ENCODE measurements at places on chromosomes 5 and 9.

- no peak for DNase-seq
Measured at GRCh38 chr5:179616002-179616594, 7.4 kb downstream of the HNRNPH1 start.

GRCh38 chr9:14205463-14205862 lies 108.5 kb downstream of the NFIB start:
- DNase-seq, result peak; percentile 89

DNA sequence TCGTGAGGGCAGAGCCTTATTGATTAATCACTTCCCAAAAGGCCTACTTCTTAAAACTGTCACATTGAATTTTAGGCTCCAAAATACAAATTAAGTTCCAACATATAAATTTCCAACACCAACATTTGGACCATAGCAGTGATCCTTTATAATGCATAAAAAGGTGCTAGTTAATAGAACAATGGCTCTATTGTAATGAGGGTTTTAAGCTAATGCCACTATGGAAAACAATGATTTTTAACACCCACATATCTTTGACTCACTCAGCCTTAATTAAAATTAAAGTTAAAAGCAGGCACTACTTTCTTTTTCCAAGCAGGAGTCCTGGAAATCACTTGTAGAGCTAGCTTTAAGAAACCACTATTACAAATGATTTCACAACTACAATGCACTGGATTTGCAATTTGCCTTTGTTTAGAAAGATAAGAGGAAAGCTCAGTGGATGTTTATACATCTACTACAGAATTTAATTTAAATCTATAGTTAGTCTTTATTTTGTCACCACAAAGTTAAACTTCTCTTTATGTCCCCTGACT lies 41.8 kb downstream of the DPYSL3 start:
- DNase-seq, result peak; percentile 5

- no peak for DNase-seq
Measured at GRCh38 chr9:137365056-137365455, 57.9 kb downstream of the EXD3 start.

DNA sequence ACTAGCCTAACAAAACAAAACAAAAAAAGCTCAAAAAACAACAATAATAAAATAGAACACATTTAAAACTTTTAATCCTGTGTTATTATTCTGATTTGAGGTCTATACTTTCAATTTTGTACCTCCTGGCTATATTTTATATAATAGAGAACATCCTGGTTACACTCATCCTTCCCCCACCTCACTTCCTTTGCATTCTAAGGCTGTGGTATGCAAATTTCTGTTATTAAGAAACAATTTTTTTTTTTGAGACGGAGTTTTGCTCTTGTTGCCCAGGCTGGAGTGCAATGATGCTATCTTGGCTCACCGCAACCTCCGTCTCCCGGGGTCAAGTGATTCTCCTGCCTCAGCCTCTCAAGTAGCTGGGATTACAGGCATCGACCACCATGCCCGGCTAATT lies 3.1 kb upstream of the RPL37 start:
- DNase-seq, result no peak

GRCh38 chr9:78620303-78620702 lies 323.4 kb downstream of the PSAT1 start:
- no peak for DNase-seq

GRCh38 chr9:126975327-126976220 lies 61.0 kb downstream of the RALGPS1 start:
- DNase-seq, result no peak

GRCh38 chr9:1982074-1982473 lies 33.1 kb upstream of the SMARCA2 start:
- no peak for DNase-seq

DNA sequence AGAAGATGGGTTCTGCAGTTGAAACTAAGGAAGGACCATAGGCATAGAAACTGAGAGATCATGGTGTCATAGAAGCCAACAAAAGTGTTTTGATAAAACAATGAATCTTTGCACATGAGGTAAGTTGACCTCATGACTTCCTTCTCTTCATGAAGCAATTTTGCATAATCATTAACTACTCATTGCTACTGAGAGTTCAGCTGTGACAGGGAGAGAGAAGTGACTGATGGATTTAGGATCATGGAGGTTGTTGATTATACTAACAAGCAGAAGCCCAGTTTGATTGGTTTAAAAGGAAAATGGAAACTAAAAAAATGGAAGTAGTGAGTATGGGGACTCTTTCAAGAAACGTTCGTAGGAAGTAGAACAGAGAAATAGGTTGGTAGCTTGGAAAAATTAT lies 51.2 kb downstream of the PARP8 start:
- DNase-seq, result no peak

- DNase-seq, result no peak
Measured at GRCh38 chr5:65790371-65791163, 68.6 kb downstream of the NLN start.

DNA sequence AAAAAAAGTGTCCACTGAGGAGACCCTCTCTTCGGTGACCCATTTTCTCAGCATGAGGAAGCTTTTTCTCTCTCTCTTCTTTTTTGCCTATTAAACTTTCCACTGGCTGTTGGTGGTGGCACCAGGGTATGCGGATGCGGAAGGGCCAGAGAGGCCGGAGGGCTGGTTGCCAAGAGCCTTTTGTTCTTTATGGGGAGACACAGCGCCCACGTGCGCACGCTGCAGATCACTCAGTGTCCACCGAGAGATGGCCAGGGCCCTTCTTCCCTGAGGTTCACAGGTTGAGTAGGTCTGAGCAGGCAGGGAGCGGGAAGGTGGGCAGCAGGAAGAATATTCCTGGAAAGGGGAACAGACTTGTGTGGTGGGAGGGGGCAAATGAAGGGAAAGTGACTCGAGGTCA lies 69.1 kb downstream of the STK10 start:
- DNase-seq, result no peak

DNA sequence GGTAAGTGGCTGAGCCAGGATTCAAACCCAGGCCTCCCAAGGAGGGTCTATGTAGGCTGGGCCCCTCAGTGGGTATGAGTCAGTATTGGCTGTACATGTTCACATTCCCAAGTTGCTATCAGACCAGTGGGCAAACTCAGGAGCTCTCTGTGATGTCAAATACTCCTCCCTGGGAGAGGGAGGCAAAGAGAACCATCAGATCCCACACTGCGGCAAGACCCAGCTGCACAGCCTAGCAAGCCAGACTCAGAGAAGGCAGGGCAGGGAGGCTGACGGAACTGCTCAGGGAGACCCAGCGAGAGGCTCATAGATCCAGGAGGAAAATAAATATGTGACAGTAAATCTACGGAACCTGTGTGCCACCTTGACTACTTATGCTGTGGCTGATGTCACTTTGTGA lies 42.6 kb upstream of the SAP30L start:
- DNase-seq, result no peak

- peak; percentile 31 for DNase-seq
Measured at GRCh38 chr9:16241231-16241630, 629.2 kb downstream of the BNC2 start.

DNA sequence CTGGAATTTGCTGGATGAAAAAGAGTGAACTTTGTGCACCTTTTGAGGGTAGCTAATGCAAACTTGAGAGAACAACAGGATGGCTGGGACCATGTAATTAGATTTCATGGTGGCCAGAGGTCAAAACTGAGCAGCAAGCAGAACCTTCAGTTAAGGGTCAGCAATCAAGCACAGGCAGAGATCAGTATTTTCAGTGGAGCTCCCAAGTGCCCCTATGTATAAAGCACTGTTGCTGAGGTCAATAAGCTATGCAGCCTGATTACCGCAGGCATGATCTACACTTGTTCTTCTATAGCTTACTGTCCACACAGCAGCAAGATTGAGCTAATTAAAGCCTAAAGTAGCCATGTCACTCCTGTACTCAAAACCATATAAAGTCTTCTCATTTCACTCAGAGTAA lies 62.1 kb upstream of the TMC1 start:
- DNase-seq, result no peak

DNA sequence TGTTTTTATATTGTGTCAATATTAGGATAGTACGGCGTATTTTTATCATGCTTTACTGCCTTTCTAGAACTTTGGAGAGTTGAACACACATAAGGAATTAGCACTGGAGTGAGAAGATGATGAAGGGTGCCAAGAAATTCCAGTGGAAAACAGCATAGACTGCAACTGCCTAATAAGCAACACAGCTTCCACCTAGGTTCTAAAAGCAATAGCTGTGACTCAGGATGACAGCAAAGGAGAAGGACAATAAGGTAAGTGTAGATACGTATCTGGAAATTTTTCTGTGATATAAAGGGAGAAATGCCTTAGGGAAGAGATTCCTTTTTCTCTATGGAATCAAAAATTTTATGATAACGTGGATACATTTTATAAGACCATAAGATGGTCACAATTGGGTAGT lies 7.4 kb downstream of the PTPRD start:
- no peak for DNase-seq

DNA sequence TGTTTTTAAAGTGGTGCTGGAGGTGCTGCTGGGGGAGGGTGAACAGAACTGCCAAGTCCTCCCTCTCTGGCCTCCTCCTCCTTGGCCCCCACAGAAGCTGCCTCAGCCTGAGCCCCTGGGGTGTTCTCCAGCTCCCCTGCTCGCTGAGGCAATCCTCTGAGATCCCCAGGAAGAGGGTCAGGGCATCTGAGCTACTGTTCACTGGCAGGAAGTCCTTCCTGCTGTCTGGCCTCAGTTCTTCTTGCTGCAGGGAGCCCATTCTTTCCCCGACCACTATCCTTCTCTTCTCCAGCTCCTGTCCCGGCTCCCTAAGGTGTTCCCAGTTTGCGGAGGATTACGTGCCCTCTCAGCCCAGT lies 9.7 kb downstream of the CNTFR start:
- DNase-seq, result no peak

DNA sequence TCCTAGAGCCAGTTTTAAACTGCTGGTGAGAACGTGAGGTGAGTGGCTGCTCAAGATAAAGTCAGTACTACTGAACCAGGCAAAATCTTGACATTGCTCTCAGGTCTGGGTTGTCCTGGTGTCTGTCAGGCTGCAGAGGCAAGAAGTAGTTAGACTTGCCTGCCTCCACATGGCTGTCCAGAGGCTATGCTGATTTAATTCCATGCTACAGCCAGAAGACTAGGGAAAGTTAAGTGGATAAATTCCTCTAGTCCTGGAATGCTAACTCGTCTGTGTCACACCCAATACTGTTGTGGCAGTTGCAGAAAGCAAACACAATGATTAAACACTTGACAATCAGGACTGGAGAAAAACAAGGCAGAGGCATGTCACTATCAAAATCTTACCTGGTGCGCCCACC lies 118.9 kb downstream of the ACER2 start:
- no peak for DNase-seq

GRCh38 chr9:2859776-2860379 lies 16.0 kb upstream of the PUM3 start:
- peak; percentile 72 for DNase-seq

GRCh38 chr5:56610093-56610698 lies 205.2 kb upstream of the MAP3K1 start:
- no peak for DNase-seq

DNA sequence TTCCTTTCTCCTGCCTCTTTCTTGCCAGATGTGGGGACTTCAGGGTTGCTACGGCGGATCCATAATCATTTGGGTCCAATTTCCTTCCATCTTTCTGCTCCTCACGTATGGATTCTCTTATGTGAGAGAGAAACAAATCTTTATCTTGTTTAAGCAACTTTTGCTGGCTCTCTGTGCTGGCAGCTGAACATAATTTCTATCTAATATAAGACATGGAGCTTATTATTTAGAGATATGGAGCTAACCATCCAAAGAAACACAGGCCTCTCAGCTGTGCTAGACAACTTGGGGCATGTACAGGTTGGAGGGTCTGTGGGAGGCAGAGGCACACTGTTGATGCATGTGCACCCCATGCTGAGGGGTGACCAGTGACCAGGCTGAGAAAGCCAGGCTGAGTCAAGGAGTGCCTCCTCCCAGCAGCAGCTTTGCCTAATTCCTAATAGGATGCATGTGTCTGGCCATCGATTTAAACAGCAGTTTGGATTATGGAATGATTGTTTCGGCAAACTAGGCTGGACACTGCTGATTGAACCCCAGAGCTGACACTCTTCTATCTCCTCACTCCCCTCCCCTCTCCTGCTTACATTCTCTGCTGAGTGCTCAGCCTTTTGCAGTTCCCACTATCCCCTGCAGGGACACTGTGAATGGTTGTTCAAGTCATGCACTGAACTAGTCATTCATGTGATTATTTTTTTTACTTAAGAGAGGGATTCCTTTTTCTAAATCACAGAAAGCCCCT lies 195.8 kb downstream of the ERCC6L2 start:
- peak; percentile 35 for DNase-seq

GRCh38 chr9:18473652-18474279 lies at the start of gene ADAMTSL1:
ADAMTSL1 (plus strand) TSS chr9:18474153; CDS start chr9:18474233, 80 bp downstream.
- DNase-seq, result peak; percentile 60

DNA sequence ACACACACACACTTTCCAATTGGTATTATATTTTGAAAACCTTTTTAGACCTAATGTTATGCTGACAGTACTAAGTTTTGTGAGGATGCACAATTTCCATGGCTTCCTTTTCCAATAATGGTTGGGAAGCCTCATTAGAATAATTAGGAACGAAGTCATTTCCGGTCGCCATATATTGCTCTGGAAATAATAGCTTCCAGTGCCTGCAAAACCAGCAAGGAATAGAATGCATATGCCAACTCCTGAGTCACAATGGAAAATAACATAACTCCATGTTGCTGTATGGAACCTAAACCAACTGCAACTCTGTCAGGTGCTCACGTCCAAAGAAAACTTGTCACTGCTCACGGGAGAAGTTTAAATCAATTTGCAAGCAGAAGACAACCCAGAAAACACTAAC lies 222.0 kb downstream of the EBF1 start:
- no peak for DNase-seq

DNA sequence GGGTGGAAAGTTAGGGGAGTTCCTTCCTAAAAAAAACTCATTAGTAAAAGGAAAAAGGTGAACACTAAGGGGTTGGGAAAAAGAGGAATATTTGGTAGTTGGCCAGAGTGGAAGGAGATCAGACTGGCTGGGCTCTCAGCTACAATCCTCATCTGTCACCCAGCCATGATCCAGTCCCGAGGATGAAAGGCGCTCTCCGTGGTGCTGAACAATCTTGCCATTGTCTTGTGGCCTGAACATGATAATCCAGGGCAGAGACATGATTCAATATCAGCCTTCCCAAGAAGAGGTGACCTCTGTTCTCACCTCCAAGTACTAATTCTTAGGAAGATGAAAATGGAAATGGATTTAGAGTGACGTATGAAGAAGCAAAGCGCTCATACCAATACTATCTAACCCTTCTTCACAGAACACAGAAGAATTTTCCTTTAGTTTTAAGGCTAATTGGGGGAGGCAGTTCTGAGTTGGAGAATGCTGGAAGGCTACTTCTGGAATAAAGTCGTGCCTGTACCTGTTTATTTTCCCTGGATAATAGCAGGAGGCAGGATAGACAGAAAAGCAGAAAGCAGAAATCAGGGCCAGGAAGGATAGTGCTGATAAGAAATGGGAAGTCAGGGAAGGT lies 36.6 kb upstream of the MYORG start:
- DNase-seq, result peak; percentile 62

GRCh38 chr5:64827703-64828102 lies 59.0 kb downstream of the CWC27 start:
- DNase-seq, result peak; percentile 37
